Hematopoietic multipotent progenitor cell treated with erythropoietin and hydrocortisone succinate and interleukin-3 and kit ligand, for 17 days (in vitro differentiated cells): ENCODE measurements at places on chromosomes 12 and 14.

DNA sequence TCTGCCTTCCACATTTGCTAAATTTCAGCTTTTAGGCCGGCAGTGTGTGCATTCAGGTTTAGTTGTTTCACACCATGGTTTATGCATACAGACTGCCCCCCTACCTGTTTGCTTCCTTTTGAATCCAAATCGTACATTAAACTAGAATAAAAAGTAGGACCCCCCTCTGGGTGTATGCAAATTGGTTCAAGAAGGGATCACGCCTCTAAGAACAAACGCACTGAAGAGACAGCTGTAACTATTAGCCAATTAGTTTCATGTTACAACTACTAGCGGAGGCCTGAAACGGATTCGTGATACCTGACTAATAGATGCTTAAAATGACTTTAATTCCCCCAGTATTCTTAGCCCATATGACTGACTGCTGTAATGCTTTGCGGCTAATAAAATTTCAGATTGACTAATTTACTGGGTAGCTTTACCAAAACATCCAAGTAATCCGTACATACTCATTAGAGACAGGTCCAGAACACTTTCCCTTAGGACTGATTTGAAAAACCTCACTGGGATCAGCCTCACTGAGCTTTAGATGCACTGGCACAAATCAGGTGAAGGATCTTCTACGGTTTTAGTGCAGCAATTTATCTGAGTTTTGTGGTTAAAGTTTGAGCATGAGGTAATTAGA lies 411.8 kb downstream of the NPAS3 start:
- no peak for DNase-seq

- DNase-seq = no peak
Observed at GRCh38 chr12:44193281-44193680, 357.4 kb downstream of the TMEM117 start.

GRCh38 chr14:50667684-50667995 lies 466 bp downstream of the SAV1 start:
- DNase-seq = peak; percentile 60

- no peak for DNase-seq
Observed at GRCh38 chr12:104651811-104652210, 195.1 kb downstream of the CHST11 start.

DNA sequence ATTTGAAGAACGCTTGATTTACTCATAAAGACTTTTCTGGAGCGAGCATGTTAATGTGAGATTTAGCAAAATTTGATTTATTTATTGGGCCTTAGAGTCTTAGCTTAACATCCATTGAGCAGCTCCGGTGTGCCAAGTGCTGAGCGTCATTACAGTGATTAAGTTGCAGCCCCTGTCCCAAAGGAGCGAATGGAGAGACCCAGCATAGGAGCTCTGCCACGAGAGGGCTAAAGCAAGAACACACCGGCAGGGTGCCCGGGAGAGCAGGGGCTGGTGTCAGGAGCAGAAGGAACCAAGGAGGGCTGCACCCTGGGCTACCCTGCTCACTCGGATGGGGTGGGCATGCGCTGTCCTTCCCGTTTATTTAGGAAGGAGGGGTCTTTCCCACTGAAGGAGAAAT lies 50.6 kb downstream of the PPP2R5C start:
- no peak for DNase-seq

- DNase-seq = no peak
Observed at GRCh38 chr14:93017898-93018297, 94.9 kb downstream of the CHGA start.

GRCh38 chr12:6424008-6424347 lies 20.8 kb upstream of the CD27 start:
- no peak for DNase-seq

DNA sequence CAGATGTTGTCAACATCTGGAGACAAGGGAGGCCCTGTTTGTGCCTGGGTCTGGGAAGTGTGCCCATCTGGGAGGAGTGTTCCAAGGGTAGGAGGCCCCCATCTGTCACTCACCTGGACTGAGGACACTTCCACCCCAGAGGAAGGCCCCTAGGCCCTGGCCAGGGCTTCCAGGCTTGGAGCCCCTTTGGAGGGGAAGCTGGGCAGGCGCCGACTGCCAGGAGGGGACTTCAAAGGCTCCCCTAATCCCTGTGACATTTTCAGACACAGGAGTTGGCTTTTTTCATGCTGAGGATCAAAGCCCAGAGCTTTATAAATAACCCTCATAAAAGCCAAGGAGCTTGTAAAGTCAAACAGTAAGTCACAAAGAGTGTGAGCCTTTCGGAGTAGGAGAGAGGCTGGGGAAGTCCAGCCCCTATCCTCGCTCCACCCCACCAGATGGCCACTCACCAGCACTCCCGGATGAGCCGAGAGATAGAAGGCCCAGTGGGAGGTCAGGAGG lies 17.6 kb upstream of the FAM222A start:
- no peak for DNase-seq

- DNase-seq = no peak
Observed at GRCh38 chr14:76329154-76329928, 46.6 kb upstream of the ESRRB start.

- DNase-seq = no peak
Observed at GRCh38 chr14:92659765-92660561, 88.5 kb downstream of the LGMN start.

DNA sequence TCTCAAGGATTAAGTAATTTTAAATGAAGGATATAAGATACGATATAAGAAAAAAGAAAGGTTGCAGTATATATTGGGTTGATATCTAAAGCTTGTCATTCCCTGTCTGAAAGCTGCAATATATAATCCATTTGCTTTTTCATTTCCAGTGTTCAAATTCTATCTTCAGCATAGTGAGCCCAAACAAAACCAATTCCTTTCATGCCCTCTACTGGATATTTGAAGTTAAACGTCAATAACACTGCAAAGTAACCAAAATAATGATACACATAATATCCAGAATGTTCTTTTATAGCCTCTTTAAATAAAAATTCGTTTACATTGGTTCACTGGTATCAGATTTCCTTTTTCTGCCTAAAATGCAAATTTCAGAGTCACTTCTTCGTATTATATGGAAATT lies 64.5 kb upstream of the DAAM1 start:
- no peak for DNase-seq

- no peak for DNase-seq
Observed at GRCh38 chr12:108806346-108806745, 51.0 kb downstream of the SSH1 start.

GRCh38 chr12:95147866-95148265 lies 69.4 kb downstream of the FGD6 start:
- DNase-seq = no peak

DNA sequence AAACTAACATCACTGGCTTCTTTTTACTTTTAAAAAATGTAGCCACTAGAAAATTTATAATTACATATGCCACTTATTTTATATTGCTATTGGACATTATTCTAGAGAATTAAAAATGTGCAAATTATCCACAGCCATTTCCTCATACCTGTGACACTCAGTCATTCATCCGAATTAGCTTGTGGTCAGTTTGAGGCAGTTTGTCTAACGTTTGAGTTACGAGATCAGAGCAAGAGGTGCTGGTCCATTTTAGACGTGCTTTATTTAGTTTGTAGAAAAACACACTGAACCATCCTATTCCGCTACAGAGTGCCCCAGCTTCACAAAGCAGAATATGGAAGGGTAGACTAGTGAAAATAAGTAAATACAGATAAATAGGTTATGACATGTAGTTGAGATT lies 513.0 kb downstream of the NRXN3 start:
- no peak for DNase-seq

GRCh38 chr14:66468778-66469367 lies 17.3 kb upstream of the CCDC196 start:
- DNase-seq = no peak

- no peak for DNase-seq
Observed at GRCh38 chr12:128388461-128389000, 121.6 kb downstream of the TMEM132C start.

DNA sequence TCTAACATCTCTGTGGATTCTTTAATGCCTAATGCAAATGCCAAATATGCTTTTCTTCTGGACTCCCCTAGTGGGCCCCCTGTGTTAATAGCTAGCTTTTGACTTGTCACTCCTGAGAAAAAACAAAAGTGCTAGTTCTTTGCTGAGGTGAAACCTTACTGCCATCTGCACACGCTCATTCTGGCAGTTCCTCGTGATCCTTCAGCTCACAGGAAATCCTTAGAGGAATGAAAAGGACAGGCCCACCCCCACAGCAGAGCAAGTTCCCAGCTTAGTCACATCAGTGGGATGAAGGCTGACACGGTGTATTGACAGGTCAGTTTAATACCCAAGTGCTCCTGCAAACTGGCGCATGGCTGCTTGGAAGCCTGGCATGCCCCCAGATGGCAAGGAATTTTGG lies 165.1 kb upstream of the ATP2B1 start:
- no peak for DNase-seq

DNA sequence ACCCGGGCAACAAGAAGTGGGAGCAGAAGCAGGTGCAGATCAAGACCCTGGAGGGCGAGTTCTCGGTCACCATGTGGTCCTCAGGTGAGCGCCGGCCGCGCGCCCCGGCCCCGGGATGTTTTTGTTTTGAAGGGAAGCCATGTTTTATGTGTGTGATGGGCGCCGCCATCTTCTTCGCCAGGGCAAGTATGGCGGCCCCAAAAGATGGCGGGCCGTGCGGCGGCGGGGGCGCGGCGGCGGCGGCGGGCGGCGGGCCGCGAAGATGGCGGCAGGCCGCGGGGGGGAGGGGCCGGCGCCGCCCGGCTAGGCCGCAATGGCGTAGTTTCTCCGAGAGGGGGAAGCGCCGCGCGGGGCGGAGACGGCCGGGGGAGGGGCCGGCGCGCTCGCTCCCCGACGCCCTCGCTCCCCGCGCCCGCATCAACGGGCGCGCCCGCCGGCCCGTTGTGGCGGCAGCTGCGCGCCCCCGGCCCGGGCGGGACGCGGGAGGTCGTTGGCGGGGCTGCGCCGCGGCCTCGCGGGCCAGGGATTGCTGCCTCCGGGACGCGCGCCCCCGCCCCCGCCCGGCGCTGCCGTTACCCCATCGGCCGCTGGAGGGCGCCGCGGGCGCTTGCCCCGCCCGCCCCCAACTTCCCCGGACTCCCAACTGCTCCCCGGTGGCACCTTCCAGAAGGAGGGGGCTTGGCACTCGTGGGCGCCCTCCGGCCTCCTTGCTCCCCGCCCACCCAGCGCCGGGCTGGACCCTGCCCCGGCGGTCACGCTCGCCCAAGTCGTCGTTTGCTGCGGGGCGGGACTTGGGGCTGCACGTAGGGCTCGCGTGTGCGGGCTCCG lies 1.1 kb downstream of the YY1 start:
- peak; percentile 91 for DNase-seq

DNA sequence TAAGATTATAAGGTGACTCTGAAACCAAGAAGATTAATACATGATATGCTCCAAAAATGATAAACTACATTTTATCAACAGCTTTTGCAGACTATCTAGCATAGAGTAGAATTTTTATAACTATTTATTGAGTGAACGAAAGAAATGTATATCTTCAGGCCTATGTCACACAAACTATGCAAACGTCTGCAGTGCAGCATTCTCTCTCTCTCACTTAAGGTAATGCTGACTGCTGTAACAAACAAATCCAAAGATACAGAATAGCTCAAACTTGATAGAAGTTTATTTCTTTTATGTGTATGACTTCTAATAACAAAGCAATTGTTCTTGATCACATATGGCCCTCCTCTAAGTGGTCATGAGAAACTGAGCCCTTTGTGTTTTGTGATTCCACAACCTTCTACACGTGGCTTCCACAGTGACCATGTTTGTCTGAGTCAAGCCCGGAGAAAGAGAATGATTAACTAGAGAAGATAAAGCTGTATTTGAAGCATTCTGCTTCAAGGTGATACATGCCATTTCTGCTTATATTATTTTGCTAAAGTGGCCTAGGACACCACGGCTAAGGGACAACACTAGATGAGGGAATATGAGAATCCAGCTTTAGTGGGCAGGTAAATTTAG lies 1352.7 kb upstream of the TMEM132C start:
- DNase-seq = no peak

GRCh38 chr12:20415028-20415427 lies 46.7 kb downstream of the PDE3A start:
- DNase-seq = no peak

- DNase-seq = no peak
Observed at GRCh38 chr12:26197832-26198231, 2.5 kb downstream of the SSPN start.

DNA sequence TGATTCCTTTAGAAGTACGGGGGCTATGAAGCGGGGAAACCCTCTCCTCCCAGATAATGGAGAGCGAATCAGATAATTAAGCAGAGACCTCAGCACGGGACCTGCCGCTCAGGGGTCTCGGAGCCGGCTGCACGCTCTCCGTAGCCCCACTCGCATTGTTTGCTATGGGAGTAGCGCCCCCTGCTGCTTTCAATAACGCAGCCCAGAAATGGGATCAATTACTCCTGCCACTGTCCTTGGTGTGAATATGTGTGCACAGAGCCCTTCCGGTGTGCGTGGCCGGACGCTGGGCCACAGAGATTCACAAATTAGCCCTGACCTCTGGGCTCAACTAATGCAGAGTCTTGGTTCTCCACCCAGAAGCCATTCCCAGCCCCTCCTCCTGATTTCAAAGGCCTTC lies 76.4 kb upstream of the TMEM132C start:
- no peak for DNase-seq

DNA sequence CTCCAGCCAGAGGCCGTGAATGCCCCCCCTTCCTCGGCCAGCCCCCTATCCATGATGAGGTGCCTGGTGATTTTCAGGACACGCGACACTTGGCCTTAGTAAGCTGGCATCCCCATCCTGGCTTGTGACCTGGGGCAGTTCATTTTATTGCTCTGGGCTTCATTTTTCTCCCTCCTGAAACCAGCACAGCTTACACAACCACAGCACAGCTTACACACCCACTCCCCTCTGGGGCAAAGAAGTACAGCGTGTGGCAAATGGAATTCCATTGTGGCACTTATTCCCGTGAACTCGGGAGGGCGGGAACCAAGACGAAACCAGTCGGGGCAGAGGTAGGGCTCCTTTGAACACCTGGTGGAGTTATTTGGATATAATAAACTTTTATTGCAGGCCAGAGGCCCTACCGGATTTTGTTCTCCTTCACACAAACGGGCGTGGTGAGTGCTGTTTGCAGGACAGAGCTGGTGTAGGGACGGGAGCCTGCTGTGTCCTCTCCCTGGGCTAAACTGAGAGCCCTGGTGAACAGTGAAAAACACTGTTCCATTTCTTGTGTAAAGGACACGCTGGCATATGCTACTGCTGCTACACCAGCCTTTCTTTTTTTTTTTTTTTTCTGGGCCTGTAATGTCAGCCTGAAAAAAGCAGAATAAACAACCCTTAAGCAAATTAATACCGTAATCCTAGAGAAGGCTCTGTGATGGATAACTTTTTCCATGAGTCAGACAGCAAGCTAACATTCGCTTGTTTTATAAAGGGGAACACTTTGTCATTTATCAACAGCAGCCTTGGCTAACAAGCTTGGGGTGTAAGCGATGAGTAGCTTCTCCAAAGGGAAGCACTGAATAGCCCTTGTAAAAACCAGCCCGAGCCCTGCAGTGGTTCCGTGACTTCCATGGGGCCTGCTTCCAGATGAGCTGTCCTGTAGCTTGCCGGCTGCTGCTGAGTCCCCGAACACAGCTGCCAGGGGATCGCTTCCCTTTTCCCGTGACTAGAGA lies 29.3 kb downstream of the CD9 start:
- DNase-seq = no peak

- DNase-seq = no peak
Observed at GRCh38 chr12:82470906-82471512, 112.7 kb downstream of the METTL25 start.
